ENCODE measurements at places on chromosomes 7 and 10.
A peak's percentile ranks its signal among the peaks of the same experiment; 100 is the strongest.

DNA sequence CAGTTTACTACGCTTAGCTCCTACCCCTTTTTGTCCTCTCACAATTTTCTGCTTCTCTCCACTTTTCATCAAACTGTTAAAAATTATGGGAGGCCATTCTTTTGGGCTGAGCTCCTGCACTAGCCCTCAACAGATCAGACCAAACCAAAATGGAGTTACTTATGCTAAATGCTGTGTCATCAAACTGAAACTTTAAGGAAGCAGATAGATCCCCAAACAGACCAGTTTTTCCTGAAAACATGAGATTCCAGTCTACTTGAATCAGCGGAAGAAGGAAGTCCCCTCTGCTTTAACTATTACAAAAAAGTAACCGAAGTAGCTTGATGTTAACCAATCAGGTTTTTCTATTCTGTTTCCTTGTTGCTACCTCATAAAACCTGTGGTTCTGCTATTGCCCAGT is 20.6 kb downstream of the FANK1 start:
- DNase-seq: peak; percentile 32

- no peak for DNase-seq
These were observed 212.3 kb downstream of the DNAJC1 start for GRCh38 chr10:21791276-21791675.

DNA sequence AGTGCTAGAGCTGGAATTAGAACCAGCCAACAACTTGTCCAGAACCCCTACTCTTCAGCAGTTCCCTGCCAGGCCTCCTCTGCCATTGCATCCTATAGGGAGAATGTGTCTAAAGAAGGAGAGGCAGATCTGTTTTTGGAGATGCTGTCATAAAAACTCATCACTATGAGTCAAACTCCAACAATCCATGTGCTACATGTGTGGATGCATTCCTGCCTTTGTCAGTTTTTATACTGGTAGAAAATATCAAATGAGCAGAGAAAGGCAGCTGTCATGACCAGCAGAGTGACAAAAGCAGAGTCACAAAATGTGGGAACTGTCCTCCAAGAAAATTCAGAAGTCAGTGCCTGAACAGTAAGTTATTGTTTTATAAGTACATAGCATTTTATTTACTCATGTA is 93.0 kb downstream of the ABLIM1 start:
- DNase-seq: peak; percentile 54

- no peak for DNase-seq
These were observed 154.8 kb upstream of the TMEM196 start for GRCh38 chr7:19928247-19928646.

GRCh38 chr10:46025406-46025805 is 5.0 kb downstream of the NCOA4 start:
- DNase-seq: no peak

DNA sequence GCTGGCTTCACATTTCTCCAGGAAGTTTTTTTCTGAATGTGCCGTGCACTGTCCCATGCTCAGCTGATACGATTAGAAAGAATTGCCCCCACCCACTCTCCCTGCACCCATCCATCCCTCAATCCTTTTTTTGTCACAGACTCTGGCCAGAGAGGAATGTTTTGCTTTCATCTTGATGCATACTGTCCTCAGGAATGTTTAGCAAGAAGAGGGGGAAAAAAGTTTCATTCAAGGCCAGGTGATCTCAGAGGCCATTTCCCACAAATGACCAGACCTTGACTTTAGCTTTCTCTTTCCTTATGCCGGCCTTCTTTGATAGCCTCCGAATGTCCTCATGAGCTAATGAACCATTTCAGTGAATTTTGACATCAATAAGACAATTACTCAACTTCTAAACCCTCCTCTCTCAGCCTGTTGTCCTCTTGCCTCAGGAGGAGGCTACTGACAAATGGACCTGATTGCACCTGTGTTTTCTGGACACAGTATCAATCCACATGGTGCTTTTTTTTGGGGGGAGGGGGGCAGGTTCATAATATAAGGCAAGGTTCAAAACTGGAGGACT is 105.0 kb upstream of the KLF6 start:
- DNase-seq: peak; percentile 100

- no peak for DNase-seq
These were observed 10.9 kb upstream of the GDF2 start for GRCh38 chr10:47311193-47311931.

- DNase-seq: peak; percentile 91
These were observed 1.1 kb downstream of the TRIM8 start for GRCh38 chr10:102645388-102645740.

GRCh38 chr10:48614481-48615390 is 9.9 kb upstream of the ARHGAP22 start:
- peak; percentile 81 for DNase-seq

GRCh38 chr7:39709768-39710311 is 86.5 kb downstream of the RALA start:
- DNase-seq: no peak

Measured in kidney tubule cell (primary cell).